ENCODE measurements at places on chromosomes 12 and 14.

DNA sequence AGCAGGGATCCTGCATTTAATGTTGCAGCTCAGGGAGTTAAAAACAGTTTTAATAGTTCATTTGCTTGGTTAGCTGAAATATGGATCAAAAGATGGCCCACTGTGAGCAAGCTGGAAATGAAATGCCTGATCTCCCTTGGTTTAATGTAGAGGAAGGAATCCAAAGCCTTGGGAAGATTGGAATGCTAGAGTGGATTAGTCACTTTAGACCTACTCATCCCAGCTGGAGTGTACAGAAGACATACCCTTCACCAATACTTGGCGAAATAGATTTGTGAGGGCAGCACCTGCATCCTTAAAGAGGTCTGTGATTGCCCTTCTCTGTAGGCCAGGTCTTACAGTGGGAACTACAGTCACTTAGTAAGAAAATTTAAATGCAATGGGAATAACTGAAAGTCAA lies 58.0 kb upstream of the KRAS start:
- no peak overlapping the region for H3K27ac ChIP-seq
- H3K4me1 ChIP-seq: no peaks in the 10 kb centered on the region
- no peak overlapping the region for H3K4me3 ChIP-seq
- no peaks in the 10 kb centered on the region for H3K36me3 ChIP-seq
- no peak for DNase-seq

- no peak overlapping the region for H3K4me3 ChIP-seq
- no peaks in the 10 kb centered on the region for H3K36me3 ChIP-seq
- H3K27me3 ChIP-seq: no peaks in the 10 kb centered on the region
- H3K27ac ChIP-seq: no peak overlapping the region
- DNase-seq: no peak
- no peaks in the 10 kb centered on the region for H3K4me1 ChIP-seq
Measured at GRCh38 chr12:91332302-91332701, 149.7 kb upstream of the DCN start.

- H3K36me3 ChIP-seq: peaks cover 18% of the 10 kb centered on the region
- H3K27me3 ChIP-seq: no peaks in the 10 kb centered on the region
- DNase-seq: no peak
- no peaks in the 10 kb centered on the region for H3K4me1 ChIP-seq
- no peak overlapping the region for H3K27ac ChIP-seq
Measured at GRCh38 chr14:31362746-31363145, 57.6 kb downstream of the HEATR5A start.

- no peaks in the 10 kb centered on the region for H3K36me3 ChIP-seq
- H3K27me3 ChIP-seq: no peaks in the 10 kb centered on the region
- H3K4me3 ChIP-seq: no peak overlapping the region
- no peak for DNase-seq
Measured at GRCh38 chr14:22008766-22009165, 335.1 kb upstream of the OR4E1 start.

GRCh38 chr14:105255021-105255507 lies 6.7 kb downstream of the BTBD6 start:
- no peaks in the 10 kb centered on the region for H3K27me3 ChIP-seq
- H3K4me3 ChIP-seq: no peak overlapping the region
- no peak overlapping the region for H3K27ac ChIP-seq
- H3K36me3 ChIP-seq: peaks cover 30% of the 10 kb centered on the region

DNA sequence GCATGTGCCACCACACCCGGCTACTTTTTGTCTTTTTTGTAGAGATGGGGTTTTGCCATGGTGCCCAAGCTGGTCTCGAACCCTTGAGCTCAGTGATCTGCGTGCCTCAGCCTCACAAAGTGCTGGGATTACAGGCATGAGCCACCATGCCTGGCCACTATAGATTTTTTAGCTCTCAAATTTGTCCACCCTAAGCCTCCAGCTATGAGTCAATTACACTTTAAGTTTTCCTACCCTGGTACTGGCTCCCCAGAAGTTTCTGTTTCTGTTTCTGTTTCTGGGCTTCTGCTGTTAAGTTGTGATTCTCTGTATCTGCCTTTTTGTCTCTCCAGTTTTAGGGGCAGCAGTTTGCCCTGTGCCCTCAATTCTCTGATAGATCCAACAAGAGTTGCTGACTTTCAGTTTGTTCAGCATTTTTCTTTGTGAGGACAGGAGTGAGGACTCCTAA lies 4.4 kb upstream of the TINF2 start:
- no peak for DNase-seq
- peaks cover 8% of the 10 kb centered on the region for H3K36me3 ChIP-seq
- H3K27me3 ChIP-seq: no peaks in the 10 kb centered on the region
- no peak overlapping the region for H3K4me3 ChIP-seq

- H3K27ac ChIP-seq: no peak overlapping the region
- H3K27me3 ChIP-seq: peaks cover 3% of the 10 kb centered on the region
- no peaks in the 10 kb centered on the region for H3K36me3 ChIP-seq
- H3K4me3 ChIP-seq: no peak overlapping the region
- H3K4me1 ChIP-seq: no peaks in the 10 kb centered on the region
- no peak for DNase-seq
Measured at GRCh38 chr14:95288672-95289322, 30.9 kb downstream of the CLMN start.

DNA sequence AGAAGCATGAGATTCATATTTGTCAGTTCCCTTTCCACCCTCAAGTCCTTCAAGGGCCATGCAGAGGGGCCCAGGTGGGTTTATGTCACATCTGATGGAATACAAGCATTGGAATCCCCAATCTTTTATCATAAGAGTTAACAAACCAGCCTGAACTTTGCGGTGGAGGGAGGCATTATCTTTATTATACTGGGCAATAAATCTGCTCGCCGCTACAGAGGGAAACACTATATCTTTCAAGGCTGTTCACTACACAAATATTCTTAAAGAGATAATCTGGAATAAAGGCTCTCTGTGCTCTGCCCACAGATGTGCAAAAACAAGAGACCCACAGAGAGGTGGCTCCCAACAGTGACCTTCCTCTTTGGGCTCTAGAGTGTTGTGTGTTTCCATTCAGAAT lies 153.6 kb upstream of the PLEKHA5 start:
- no peaks in the 10 kb centered on the region for H3K27me3 ChIP-seq
- DNase-seq: no peak
- H3K36me3 ChIP-seq: no peaks in the 10 kb centered on the region
- H3K27ac ChIP-seq: no peak overlapping the region
- no peak overlapping the region for H3K4me3 ChIP-seq
- no peaks in the 10 kb centered on the region for H3K4me1 ChIP-seq

- no peak for DNase-seq
- no peaks in the 10 kb centered on the region for H3K36me3 ChIP-seq
- H3K4me3 ChIP-seq: no peak overlapping the region
- H3K27me3 ChIP-seq: no peaks in the 10 kb centered on the region
Measured at GRCh38 chr12:96578526-96579125, 89.2 kb downstream of the CFAP54 start.

DNA sequence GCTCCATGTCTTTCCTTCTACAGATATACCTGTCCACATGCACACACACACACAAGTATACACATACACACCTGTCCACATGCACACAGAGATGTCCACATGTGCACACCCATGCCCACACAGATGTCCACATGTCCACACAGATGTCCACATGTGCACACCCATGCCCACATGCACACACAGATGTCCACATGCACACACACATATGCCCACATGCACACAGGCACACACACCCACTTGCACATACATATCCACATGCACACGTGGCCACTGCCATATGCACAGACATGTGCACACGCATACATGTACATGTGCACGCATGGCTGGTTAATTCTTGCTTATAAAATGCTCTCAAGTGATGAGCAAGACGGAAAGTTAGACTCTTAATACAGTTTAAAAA lies 32.2 kb downstream of the ELK3 start:
- DNase-seq: no peak
- no peaks in the 10 kb centered on the region for H3K27me3 ChIP-seq
- H3K36me3 ChIP-seq: peaks cover 78% of the 10 kb centered on the region
- H3K4me3 ChIP-seq: no peak overlapping the region

GRCh38 chr14:81427348-81428058 lies 27.4 kb upstream of the STON2 start:
- no peaks in the 10 kb centered on the region for H3K36me3 ChIP-seq
- no peak for DNase-seq
- no peak overlapping the region for H3K27ac ChIP-seq
- peaks cover 11% of the 10 kb centered on the region for H3K27me3 ChIP-seq
- no peak overlapping the region for H3K4me3 ChIP-seq
- H3K4me1 ChIP-seq: no peaks in the 10 kb centered on the region

DNA sequence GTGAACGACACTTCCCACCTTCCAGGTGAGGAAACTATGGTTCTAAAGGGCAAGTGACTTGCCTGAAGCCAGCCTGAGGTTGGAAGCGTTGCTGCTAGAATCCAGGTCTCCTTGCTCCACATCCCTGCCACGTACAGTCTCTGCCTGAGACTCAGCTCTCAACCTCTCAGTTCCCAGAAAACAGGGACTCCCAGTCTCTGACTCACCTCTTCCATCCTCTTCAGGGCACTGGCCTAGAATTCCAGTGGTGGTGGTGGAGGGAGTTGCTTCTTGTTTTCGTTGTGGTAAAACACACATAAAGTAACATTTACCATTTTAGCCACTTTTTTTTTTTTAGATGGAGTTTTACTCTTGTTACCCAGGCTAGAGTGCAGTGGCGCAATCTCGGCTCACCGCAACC lies 7.3 kb downstream of the GPR68 start:
- DNase-seq: no peak
- no peak overlapping the region for H3K4me3 ChIP-seq
- H3K4me1 ChIP-seq: peaks cover 79% of the 10 kb centered on the region
- no peaks in the 10 kb centered on the region for H3K27me3 ChIP-seq

- H3K36me3 ChIP-seq: peaks cover 13% of the 10 kb centered on the region
- DNase-seq: no peak
- no peak overlapping the region for H3K4me3 ChIP-seq
Measured at GRCh38 chr12:57008178-57008577, 1.8 kb upstream of the ZBTB39 start.

- DNase-seq: no peak
- no peak overlapping the region for H3K4me3 ChIP-seq
- H3K27ac ChIP-seq: no peak overlapping the region
- no peaks in the 10 kb centered on the region for H3K36me3 ChIP-seq
- H3K27me3 ChIP-seq: no peaks in the 10 kb centered on the region
Measured at GRCh38 chr12:5220099-5220498, 176.4 kb downstream of the KCNA5 start.

GRCh38 chr12:52587563-52587962 lies 13.7 kb downstream of the KRT72 start:
- H3K36me3 ChIP-seq: peaks cover 4% of the 10 kb centered on the region
- no peak overlapping the region for H3K4me3 ChIP-seq
- no peaks in the 10 kb centered on the region for H3K27me3 ChIP-seq
- H3K4me1 ChIP-seq: peaks cover 41% of the 10 kb centered on the region
- no peak for DNase-seq

DNA sequence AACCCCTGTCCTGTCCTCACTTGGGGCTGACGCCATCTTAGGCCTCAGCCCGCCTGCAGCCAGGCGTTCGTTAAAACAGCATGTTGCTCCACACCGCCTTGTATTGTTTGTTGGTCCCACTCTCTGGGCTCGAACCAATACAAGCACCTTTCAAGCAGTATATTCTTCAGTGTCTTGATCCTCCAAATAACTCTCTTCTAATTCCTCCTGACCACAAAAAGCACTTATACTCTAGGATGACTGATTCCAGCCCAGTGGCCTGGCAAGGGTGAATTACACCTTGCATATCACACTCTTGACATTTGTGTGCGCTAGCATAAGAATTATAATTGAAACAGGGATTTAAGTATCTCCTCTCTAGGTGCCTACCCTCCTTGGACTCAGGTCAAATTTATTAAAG lies 7.1 kb downstream of the CCER1 start:
- H3K27me3 ChIP-seq: no peaks in the 10 kb centered on the region
- no peak for DNase-seq
- no peak overlapping the region for H3K27ac ChIP-seq
- no peaks in the 10 kb centered on the region for H3K4me1 ChIP-seq
- no peak overlapping the region for H3K4me3 ChIP-seq

DNA sequence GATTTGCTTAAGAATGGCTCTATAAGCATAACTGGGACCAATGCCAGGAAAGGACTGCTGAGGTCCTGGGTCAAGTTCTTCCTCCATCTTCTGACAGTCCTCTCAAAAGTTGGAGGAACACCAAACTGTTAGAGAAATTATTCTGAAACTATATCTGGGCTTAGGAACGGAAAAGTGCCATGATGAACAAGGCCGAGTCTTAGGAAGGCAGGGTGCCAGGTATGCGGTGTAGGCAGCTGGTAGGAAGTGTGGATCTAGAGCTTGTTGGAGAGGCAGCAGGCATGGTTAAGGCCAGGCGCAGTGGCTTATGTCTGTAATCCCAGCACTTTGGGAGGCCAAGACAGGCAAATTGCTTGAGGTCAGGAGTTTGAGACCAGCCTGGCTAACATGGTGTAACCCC lies 7.7 kb downstream of the GNPTAB start:
- peaks cover 39% of the 10 kb centered on the region for H3K4me1 ChIP-seq
- no peaks in the 10 kb centered on the region for H3K36me3 ChIP-seq
- no peak for DNase-seq
- no peak overlapping the region for H3K4me3 ChIP-seq

DNA sequence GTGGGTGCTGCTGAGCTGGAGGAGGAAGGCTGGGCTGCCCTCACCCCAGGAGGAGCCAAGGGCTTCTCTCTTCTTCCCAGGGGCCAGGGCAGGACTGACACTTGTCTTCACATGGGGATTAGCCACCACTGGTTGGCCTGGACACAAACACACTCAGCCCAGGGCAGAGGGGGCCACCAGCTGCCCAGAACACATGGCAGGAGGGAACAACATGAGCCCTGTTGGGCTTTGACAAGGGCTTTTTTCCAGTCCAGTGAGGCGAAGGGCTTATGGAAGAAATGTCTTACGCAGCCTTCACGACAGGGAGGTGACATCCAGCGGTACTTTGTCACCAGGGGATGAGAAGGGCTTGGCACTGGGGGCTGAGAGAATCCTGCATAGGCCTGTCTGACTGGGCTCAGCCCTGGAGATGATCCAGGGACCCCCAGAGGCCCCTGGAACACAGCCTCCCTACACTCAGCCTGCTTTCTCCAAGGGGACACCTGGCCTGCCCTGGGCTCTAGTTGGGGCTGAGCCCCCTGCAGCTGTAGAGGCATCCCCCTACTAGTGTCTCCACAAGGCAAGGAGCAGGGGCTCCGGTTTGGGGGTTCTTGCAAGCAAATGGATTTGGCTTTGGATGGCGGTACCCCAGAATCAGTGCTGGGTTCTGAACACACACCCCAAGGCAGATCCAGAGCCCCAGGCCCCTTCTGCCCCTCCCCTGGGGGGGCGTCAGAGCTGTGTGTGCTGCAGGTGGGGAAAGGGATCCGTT lies 18.9 kb downstream of the ARL6IP4 start:
- H3K27me3 ChIP-seq: no peaks in the 10 kb centered on the region
- no peak for DNase-seq
- H3K4me1 ChIP-seq: no peaks in the 10 kb centered on the region
- no peak overlapping the region for H3K4me3 ChIP-seq
- H3K27ac ChIP-seq: no peak overlapping the region
